ENCODE measurements at places on chromosomes 4 and X. TPM values are rescaled to one million over a fixed set of nuclear protein-coding genes. Genes with fewer than 3 reads are reported as not detected.

DNA sequence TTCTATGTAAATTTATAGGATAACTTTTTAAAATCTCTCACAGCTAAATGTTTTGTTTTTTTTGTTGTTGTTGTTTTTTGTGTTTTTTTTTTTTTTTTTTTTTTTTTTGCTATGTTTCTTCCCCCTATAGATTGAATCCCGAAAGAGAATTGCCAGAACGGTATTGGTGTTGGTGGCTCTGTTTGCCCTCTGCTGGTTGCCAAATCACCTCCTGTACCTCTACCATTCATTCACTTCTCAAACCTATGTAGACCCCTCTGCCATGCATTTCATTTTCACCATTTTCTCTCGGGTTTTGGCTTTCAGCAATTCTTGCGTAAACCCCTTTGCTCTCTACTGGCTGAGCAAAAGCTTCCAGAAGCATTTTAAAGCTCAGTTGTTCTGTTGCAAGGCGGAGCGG lies 4.1 kb downstream of the BRS3 start:
- H3K4me3 ChIP-seq = no peak overlapping the region
- no peaks in the 10 kb centered on the region for H3K4me1 ChIP-seq
- H3K27ac ChIP-seq = no peak overlapping the region
- H3K36me3 ChIP-seq = no peaks in the 10 kb centered on the region

- DNase-seq = no peak
- no peaks in the 10 kb centered on the region for H3K36me3 ChIP-seq
- no peak overlapping the region for H3K27ac ChIP-seq
These were observed 97.8 kb downstream of the PARM1 start for GRCh38 chr4:75030649-75031235.

DNA sequence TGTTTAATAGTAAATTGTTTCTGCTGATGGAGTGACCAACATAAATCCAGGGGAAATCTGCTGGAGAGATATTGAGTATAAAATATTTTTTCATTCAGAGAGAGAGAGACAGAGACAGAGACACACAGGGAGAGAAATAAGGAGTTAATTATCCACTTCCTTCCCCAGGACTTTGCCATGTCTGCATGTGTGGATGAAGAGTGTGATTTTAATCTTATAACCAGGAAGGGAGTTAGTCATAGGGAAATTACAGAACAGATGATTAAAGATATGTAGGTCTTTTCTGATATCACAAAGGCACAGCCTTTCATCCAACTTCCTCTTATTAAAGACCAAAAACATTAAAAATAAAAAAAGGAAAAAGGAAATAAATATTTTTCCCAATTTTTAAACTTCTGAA lies 526.3 kb downstream of the SPRY1 start:
- no peak for DNase-seq
- H3K4me1 ChIP-seq = no peaks in the 10 kb centered on the region
- no peaks in the 10 kb centered on the region for H3K36me3 ChIP-seq
- H3K27ac ChIP-seq = no peak overlapping the region
- H3K27me3 ChIP-seq = no peaks in the 10 kb centered on the region

DNA sequence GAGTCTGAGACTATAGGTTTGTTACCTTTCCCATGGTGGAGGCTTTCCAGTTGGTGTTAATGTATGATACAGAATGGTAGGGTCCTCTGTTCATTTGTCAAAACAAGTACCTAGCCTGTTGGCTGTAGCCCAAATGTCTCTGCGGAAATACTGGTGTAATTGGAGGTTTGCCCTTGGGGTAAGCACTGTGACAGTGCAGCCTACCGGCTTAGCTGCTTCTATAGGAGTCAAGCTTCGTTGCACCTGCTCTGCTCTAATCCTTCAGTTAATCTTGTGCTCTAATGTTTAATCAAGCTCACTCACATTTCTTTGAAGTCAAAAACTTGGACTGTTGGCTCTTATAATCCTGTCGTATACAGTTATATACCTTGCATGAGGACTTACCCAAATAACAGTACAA lies 203.4 kb downstream of the CCNG2 start:
- H3K36me3 ChIP-seq = no peaks in the 10 kb centered on the region
- H3K27me3 ChIP-seq = no peaks in the 10 kb centered on the region
- no peaks in the 10 kb centered on the region for H3K4me1 ChIP-seq
- DNase-seq = no peak

DNA sequence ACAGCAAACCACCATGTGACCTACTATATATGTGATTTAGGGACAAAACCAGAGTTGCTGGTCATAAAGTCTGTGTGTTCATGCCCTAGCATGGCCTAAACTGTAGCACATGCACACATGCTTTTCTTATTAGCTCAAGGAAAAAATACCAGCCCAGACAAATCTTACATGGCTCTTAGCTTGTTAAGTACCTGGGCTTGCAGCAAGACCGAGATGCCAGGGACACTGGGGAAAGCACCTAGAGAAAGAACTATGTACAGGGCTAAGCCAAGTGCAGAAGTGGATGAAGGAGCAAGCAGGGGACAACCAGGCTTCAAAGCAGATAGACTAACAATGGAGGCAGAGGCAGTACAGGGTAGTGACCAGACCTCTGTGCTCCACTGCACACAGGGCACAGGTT lies 3.4 kb upstream of the GABRE start:
- H3K27me3 ChIP-seq = peaks cover 31% of the 10 kb centered on the region
- H3K4me1 ChIP-seq = no peaks in the 10 kb centered on the region
- H3K27ac ChIP-seq = no peak overlapping the region
- H3K4me3 ChIP-seq = no peak overlapping the region

DNA sequence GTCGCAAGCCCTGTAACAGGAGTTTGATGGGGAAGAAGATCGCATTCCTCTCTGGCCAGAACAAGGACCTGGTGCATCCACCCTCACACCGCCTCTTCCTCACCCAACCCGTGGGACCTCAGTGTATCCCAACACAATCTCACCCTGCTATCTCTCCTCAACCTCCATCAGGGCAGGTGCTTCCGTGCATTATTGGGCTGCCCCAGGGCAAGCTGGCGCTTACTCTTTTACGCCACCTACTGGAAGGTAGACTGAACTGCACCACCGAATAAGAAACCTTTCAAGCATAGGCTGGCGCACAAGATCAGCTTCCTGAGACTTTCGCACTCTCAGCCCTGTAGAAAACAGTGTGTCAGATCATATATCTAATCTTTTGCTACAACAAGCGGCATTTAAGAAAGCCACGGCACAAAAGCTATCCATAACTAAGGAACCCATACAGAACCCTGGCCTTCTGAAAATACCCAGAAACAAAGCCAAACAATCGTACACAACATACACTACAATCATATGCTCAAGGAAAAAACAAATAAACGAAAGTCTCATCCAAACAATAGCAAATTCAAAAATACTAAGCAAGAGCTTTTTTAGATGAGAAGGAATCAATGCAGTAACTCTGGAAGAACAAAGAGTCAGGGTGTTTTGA lies 209.3 kb downstream of the UGT8 start:
- no peak overlapping the region for H3K4me3 ChIP-seq
- DNase-seq = no peak
- H3K36me3 ChIP-seq = no peaks in the 10 kb centered on the region
- no peaks in the 10 kb centered on the region for H3K4me1 ChIP-seq
- no peaks in the 10 kb centered on the region for H3K27me3 ChIP-seq
- H3K27ac ChIP-seq = no peak overlapping the region

The IL15 gene
- 5.6 TPM for total RNA-seq

The DCHS2 gene
- total RNA-seq = 5.2 TPM

The TMSB15C gene
- total RNA-seq = 1.8 TPM

The GYPB gene
- total RNA-seq = not detected
